ENCODE measurements at places on chromosomes 7 and 10.

- no peak for DNase-seq
These were observed 219.8 kb downstream of the NEBL start for GRCh38 chr10:20677340-20677739.

- no peak for DNase-seq
These were observed 3.0 kb upstream of the CALHM3 start for GRCh38 chr10:103481974-103482531.

DNA sequence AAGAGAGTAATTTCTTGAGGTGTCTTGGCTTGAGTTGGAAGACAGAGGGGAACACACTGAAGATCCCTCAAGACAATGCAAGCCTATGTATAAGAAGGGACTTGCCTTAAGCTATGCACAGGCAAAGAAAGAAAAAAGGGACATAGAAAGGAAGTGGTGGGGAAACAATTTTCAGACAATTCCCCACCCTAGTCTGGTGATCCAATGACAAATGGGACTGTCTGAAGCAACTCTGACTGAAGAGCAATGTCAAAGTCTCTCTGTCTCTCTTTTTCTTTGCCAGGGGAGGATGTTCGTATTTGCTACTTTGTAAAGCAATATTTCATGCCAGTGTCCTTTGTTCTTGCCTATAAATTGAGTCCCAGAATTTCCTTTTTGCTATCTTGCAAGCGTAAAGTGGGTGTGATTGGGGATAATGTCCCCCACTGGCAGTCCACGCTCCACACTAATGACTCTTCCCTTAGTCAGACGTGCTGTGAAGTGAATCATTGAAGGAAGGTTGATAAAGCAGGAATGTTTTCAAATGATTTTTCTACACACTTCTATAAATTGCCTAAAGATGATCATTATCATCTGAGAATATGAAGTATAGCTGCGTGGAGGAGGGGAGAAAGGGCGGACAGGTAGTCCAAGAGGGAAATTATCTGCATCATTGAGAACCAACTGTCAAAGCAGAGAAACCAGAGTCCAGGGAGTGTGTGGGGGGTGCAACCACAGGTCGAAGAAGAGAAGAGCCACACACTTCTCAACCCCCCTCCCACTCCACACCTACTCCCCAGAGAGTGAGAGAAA, 243.8 kb upstream of the ETV1 start:
- DNase-seq, result no peak

DNA sequence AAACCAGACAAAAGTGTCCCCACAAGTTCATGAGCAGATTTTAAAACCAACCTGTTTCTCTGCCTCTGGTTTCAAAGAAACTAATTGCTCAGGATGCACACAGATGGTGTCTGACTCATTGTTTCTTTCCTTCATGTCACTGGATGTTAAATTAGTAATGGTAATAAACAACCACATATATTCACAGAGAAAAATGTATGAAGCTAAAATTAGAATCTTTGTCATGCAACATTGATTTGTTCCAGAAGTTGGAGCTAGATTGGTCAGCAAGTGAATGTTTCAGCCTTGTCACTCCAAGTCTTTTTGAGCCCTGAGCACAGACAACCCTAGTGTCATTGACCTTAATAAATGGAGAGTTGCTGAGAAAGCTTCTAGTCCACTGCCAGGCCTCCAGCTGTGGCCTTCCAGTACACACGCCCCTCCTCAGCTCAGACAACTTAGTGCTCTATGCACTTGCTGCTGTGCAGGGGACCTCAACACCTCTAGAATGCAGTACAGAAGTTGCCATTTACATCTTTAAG, 175.9 kb downstream of the CCDC71L start:
- no peak for DNase-seq

GRCh38 chr10:121158988-121159579, 307.9 kb downstream of the WDR11 start:
- DNase-seq, result no peak

DNA sequence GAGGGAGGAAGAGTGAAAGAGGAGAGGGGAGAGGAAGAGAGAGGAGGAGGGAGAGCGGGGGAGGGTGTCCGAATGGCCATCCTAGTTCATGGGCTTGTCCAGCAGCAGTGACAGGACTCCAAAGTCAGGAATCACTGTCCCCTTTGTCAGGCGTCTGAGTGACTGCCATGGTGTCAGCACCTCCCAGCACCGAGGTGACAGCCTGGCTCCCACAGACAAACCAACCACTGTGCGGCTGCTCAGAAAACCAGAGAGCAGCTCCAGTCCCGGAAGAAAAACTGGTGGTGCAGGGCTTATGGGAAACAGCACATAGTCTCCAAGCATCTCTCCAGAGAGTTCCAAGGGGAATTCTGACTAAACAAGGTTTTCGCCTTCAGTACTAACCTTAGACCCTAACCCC, 18.9 kb upstream of the FGFR2 start:
- no peak for DNase-seq
